ENCODE measurements at places on chromosomes 13 and 19. TPM values are rescaled to one million over a fixed set of nuclear protein-coding genes. Genes with fewer than 3 reads are reported as not detected.

SYDE1 gene
- 7.3 TPM for total RNA-seq

- H3K27me3 ChIP-seq, result peaks cover 5% of the 10 kb centered on the region
- no peak overlapping the region for H3K4me3 ChIP-seq
- no peaks in the 10 kb centered on the region for H3K36me3 ChIP-seq
- no peak overlapping the region for H3K27ac ChIP-seq
- no peaks in the 10 kb centered on the region for H3K4me1 ChIP-seq
Observed at GRCh38 chr19:15072930-15073647, 8.9 kb upstream of the OR1I1 start.

DNA sequence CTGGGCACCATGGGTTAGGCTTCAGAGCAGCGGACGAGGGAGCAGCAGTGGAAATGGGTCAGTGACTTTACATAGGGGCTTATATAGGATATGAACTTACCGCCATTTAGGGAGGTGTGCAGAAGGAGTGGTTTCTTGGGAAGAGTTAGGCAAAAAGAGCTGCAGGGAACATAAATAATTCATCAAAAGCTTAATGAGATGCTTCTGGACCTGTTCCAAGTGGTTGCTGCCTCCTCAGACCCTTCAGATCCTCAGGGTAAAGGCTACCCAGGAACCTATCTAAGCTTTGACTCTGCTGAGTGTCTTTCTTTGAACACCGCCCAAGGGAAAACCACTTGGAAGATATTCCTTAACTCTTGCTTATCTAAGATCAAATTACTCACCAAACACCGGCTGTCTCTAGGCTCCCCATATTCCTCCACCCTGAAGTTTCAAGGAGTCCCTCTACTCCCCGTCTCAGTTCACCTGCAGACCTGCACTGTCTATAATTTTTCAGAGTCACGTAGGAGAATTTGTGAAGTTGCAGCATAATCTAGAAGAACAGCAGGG, at the start of gene IGFL4:
Gene IGFL4 (minus strand): TSS at position 51 of the 549 bp plus-strand sequence. CDS start 40 bp downstream, at position 11.
- peaks cover 20% of the 10 kb centered on the region for H3K4me1 ChIP-seq
- no peaks in the 10 kb centered on the region for H3K36me3 ChIP-seq
- no peak within 1 kb of the TSS for H3K4me3 ChIP-seq
- peaks cover 29% of the 10 kb centered on the region for H3K27me3 ChIP-seq
- DNase-seq, result no peak

- H3K36me3 ChIP-seq, result no peaks in the 10 kb centered on the region
- no peak overlapping the region for H3K4me3 ChIP-seq
- H3K4me1 ChIP-seq, result no peaks in the 10 kb centered on the region
- no peaks in the 10 kb centered on the region for H3K27me3 ChIP-seq
Observed at GRCh38 chr19:49408816-49409440, 14.3 kb downstream of the PTH2 start.

RCBTB1 gene
- 10.8 TPM for total RNA-seq

DNA sequence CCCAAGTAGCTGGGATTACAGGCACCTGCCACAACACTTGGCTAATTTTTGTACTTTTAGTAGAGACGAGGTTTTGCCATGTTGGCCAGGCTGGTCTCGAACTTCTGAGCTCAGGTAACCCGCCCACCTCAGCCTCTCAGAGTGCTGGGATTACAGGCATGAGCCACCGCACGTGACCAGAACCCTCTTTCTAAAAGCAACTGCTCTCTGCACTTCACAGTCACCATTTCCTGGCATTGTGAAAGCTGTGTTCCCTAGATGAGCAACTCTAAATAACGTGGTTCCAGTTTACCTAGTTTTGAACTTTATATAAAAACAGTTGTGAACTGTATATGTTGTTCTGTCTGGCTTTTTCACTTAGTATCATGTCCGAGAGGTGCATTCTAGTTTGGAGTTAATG, 152.9 kb downstream of the SIPA1L3 start:
- H3K27me3 ChIP-seq, result no peaks in the 10 kb centered on the region
- peak overlapping the region; percentile 18 for H3K27ac ChIP-seq
- peaks cover 5% of the 10 kb centered on the region for H3K36me3 ChIP-seq
- H3K4me1 ChIP-seq, result peaks cover 12% of the 10 kb centered on the region
- no peak overlapping the region for H3K4me3 ChIP-seq

DNA sequence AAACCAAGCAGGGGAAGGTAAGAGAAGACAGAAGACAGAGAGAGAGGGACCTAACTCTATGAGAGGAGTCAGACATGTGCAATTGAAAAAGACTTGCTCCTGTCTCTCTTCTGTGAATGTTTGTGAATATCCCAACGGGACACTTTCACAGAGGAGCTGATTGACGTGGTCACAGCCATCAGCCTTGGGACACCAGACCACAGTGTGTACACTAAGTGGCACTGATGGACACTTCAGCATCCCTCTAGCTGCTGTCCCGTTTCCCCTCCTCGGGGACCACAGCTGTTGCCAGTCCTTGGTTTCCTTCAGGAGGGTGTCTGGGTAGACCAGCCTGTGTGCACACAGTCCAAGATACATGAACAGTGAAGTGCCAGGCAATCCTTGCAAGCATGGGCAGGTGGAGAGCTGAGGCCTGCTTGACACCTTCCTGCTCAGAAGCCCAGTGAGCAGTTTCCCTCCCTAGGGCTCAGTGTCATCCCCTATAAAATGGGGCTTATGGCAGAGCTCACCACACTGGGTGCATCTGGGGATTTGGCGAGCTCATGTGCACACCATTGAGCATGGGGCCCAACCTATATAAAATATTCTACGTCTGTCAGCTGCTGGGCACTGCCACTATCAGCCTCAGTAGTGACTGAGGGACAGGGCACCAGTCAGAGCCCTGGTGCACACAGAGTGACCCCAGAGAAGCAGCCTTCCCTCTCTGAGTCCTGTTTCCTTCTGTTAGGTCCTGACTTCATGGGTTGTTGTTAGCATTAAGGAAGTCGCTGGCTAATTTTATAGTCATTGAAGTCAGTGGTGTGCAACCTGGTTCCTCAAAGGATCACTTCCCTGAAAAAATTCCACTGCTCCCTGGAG, 4.3 kb upstream of the USF2 start:
- DNase-seq, result peak; percentile 45
- H3K36me3 ChIP-seq, result peaks cover 6% of the 10 kb centered on the region
- no peaks in the 10 kb centered on the region for H3K27me3 ChIP-seq
- H3K27ac ChIP-seq, result peak overlapping the region; percentile 38

CDX2 gene
- not detected for total RNA-seq

All from suprapubic skin (tissue), 4 donors.